ENCODE measurements at places on chromosomes 1 and 21. TPM values are rescaled to one million over a fixed set of nuclear protein-coding genes. Genes with fewer than 3 reads are reported as not detected.

The KRTAP19-3 gene
- polyA plus RNA-seq = not detected

DNA sequence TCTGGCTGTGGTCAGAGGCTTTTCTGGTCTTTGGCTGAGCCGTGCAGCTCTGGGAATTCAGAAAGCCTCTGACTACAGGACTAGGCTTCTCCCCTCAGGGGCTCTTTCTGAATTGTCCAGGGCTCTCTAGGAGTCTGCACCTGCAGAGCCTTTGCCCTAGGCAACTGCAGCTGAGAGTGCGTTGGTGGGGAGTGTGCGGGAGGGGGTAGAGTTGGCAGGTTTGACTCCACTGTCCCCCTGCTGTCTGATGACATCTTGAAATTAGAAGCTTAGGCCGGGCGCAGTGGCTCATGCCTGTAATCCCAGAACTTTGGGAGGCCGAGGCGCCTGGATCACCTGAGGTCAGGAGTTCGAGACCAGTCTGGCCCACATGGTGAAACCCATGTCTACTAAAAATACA is 32.9 kb downstream of the KIAA1614 start:
- DNase-seq = no peak

DNA sequence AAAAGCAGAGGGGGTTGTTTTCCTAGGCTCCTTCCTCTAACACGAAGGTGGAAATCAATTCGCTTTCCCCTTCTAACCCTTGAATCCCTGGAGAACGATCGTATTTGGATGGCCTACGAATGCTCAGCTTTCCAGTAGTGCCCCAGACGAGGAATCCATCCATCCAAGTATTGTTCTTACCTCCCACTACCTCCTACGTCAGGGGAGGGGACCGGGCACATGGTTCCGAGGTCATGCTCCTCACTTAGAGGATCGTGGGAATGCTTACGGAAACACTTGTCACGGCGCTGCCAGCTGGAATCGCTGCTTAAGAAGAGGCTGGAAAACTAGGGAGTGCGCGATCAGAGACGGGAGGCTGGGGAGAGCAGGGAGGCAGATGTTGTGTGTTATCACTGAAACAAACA is 47.4 kb downstream of the CAPZB start:
- no peak for DNase-seq

DNA sequence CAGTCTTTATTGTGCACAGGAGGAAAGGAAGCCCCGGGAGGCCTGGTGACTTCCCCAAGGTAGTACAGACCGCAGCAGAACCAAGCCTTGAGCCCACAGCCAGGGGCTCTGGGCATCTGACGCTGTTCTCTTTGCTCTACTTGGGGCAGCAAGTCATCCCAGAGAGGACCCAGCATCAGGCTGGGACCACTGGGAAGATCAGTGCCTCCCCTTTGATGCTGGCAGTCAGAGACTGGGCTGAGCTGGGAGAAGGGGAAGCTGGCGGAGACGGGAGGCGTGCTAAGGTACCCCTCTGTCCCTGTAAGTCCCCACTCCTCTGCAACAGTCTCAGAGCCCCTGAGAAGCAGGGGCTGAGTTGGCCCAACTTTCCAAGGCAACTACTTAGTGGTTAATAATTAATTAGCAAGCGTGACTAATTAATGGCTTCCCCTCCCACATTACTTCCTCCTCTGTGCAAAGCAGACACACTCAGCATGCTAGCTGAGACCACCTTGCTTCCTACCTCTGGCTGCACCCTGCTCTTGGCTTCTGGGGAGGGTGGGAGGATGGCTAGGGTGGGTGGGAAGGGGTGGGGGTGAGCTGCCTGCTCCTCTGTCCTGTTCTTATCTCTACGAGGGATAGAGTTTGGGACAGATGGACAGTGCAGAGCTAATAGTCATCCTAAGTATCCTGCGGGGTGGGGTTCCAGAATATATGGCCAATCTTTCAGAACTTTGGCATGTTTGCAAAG is 1.3 kb downstream of the INAVA start:
- DNase-seq = no peak

The SMIM11 gene
- polyA plus RNA-seq = 18.5 TPM

The PLA2G2D gene
- 0.29 TPM for polyA plus RNA-seq

DNA sequence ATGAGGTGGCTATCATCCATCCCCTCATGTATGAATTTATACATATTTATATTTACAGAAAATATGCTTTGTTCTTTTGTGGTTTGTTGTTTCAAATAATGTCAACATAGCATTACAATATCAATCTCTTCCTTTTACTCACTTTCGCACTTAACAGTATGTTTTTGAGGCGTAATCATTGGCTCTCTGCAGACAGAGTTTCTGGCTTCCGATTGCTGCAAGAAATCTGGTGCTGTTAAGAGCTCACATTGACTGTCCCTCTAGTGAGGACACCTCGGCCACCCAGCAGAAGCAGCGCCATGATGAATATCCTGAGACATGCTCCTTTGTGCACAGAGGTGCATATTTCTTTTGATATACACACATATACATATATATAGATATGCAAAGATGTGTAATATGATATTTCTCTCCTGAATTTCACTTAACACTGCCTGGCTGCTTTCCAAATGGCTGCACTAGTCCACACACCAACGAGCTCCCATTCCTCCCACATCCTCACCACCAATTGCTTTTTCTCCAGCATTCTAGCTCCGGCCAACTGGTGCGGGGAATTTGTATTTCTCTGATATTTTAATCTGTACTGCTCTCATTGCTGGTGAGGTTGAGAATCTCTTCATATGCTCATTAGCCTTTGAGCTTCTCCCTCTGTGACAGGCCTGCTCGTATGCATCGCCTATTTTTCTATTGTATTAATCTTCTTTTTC is 248.4 kb downstream of the SIPA1L2 start:
- DNase-seq = no peak

- DNase-seq = no peak
Measured at GRCh38 chr21:45430521-45431501, 25.8 kb downstream of the COL18A1 start.

- no peak for DNase-seq
Measured at GRCh38 chr21:46035809-46036695, 54.5 kb downstream of the COL6A1 start.

DNA sequence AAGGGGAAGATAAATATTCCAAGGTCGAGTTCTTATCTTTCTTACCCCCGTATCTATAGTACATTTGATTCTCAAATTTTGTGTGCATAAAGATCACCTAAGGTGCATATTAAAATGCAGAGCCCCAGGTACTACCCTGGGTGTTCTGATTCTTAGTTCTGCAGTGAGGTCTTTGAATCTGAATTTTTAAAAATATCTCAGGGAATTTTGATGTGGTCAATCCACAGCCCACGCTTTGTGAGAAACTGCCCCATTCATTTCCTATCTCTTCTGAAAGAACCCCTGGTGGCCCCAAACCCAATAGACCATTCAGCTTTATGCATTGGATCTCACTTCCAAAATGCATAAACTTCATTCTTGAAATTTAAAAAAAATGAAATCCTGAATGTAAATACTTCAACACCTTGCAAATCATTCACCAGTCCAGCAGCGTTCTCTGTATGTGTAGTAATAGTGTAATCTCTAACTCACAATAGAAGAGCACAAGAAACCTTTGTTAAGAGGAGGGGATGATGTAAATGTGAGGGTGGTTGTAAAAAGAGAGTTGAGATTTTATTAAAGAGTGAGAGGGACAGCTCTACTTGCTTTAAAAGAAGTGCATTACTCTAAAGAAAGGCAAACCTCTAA is 108.8 kb upstream of the ZP4 start:
- DNase-seq = no peak

DNA sequence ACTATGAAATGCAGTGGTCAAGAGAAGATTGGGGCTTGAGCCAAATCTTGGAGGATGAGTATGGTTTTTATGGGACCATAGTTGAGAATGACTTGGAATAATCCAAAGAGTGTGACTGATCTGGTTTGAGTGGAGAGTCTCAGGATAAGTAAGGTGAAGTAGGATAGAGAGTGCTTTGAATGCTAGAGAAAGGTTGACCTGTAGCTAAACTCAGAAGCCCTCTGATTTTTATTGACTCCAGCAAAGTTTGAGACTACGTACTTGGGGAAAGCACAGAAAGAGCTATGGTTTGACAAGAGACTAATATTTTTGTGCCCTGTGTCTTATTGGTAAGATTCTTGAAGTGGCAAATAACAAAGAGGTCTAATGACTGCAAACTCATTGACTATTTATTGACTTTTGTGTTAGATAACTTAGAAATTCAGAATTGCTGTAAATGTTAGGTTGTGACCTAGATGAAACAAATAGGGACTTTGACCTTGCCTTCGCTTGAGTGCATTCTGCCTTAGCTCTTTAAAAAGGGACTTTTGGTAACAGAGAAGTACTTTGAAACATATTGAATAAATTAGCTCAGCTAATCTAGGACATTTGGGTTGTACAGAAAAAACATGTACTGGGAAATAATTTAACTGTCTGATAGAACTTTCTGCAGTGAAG is 35.1 kb downstream of the UAP1 start:
- DNase-seq = no peak

The KIF17 gene
- not detected for polyA plus RNA-seq

The LAMC2 gene
- not detected for polyA plus RNA-seq

DNA sequence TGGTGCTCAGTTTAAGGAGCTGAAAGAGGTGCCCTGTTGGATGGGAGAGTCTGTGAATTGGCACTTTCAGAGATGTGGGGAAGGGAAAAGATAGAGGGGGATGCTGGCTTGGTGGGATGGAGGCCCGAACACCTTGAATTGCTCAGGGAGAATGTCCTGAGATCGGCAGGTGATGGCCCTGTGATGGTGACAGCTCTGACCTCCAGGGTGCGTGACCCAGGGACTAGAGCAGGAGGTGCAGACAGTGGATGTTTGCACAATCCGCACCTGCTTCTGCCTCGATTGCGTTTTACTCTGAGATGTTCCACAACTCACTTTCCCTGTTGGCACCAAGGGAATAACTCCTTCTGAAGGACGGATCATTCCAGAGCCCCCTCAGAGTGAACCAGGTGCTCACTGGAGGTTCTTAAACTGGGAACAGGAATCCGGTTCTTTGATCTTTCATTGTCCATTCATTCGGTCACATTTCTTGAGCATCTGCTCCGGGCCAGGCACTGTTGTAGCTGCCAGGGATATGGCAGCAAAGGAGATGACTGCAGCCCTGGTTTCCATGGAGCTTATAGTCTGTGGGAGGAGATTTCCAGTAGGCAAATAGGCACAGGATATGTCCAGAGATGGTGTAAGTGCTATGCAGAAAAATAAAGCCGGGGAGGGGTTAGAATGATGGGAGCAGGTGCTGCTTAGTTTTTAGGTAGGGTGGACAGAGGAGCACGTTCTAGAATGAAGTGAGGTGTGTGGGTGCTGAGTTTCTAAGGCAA is 226.6 kb upstream of the TMEM51 start:
- no peak for DNase-seq

- no peak for DNase-seq
Measured at GRCh38 chr1:205579711-205580110, 52.1 kb downstream of the ELK4 start.

DNA sequence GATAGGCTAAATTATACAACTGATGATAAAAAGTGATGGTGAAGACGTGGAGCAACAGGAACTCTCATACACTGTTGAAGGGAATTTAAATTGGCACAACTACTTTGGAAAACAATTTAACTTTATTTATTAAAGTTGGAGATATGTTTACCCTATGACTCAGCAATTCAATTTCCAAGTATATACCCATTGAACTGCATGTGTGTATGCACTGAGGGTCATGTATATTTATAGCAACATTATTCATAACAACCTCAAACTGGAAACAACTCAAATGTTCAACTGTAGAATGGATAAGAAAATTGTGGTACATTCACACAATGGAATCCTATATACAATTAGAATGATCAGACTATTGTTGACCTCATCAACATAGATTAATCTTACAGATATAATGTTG is 16.5 kb upstream of the BCAS2 start:
- no peak for DNase-seq

- DNase-seq = no peak
Measured at GRCh38 chr1:93433407-93433961, 14.4 kb upstream of the FNBP1L start.

The TNFRSF18 gene
- polyA plus RNA-seq = 22.1 TPM

GRCh38 chr1:222216255-222216754 is 331.6 kb downstream of the HHIPL2 start:
- DNase-seq = no peak

GRCh38 chr21:42287193-42288083 is 27.8 kb downstream of the TFF3 start:
- DNase-seq = no peak

The KRTAP12-2 gene
- not detected for polyA plus RNA-seq
